ENCODE measurements at places on chromosomes 7 and 10. TPM values are rescaled to one million over a fixed set of nuclear protein-coding genes. Genes with fewer than 3 reads are reported as not detected.

The CALN1 gene
- polyA plus RNA-seq: not detected

The CHST3 gene
- not detected for polyA plus RNA-seq

- H3K27ac ChIP-seq: peak overlapping the region; percentile 99
- no peaks in the 10 kb centered on the region for H3K27me3 ChIP-seq
- peak overlapping the region; percentile 94 for H3K4me3 ChIP-seq
- H3K4me1 ChIP-seq: peaks cover 14% of the 10 kb centered on the region
- DNase-seq: no peak
- no peaks in the 10 kb centered on the region for H3K36me3 ChIP-seq
These were observed 760 bp downstream of the THNSL1 start for GRCh38 chr10:25017154-25017590.

GRCh38 chr10:58399410-58399809 lies 14.2 kb downstream of the TFAM start:
- H3K36me3 ChIP-seq: peaks cover 21% of the 10 kb centered on the region
- H3K4me1 ChIP-seq: no peaks in the 10 kb centered on the region
- H3K27ac ChIP-seq: no peak overlapping the region

DNA sequence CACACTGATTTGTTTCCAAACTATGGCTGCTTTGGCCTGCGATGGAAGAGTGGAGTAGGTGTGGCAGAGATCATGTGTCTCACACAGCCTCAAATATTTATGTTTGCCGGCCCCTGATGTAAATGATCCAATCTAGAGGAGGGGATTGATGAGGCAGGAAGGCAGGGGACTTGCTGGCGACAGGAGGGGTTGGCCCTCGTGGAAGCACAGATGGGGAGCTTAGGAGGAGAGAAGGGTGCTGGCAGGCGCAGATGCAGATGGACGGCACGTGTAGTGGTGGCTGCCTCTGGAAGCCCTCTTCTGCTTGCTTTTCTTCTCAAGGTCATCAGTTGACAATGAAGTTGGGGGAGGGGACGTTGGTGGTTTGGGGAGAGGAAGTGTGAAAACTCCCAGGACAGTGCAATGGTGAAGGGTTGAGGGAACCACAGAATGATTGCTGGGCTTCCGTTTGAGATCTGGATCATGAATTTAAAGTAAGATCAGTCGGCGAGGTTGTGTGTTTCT lies 15.4 kb downstream of the COL13A1 start:
- H3K27ac ChIP-seq: no peak overlapping the region
- H3K27me3 ChIP-seq: peaks cover 6% of the 10 kb centered on the region
- DNase-seq: no peak
- H3K36me3 ChIP-seq: no peaks in the 10 kb centered on the region

GRCh38 chr10:130049987-130050386 lies 60.6 kb downstream of the C10orf143 start:
- H3K4me3 ChIP-seq: no peak overlapping the region
- DNase-seq: no peak
- peaks cover 4% of the 10 kb centered on the region for H3K27me3 ChIP-seq
- no peak overlapping the region for H3K27ac ChIP-seq

- no peak overlapping the region for H3K27ac ChIP-seq
- peak overlapping the region; percentile 82 for H3K4me3 ChIP-seq
- no peak for DNase-seq
- peaks cover 3% of the 10 kb centered on the region for H3K36me3 ChIP-seq
These were observed 1.6 kb downstream of the PDGFA start for GRCh38 chr7:517774-518629.

GRCh38 chr7:12716134-12716681 lies 28.8 kb downstream of the ARL4A start:
- no peak overlapping the region for H3K27ac ChIP-seq
- peak overlapping the region; percentile 24 for H3K4me3 ChIP-seq
- H3K4me1 ChIP-seq: peaks cover 45% of the 10 kb centered on the region
- H3K36me3 ChIP-seq: no peaks in the 10 kb centered on the region

GRCh38 chr10:62393237-62393636 lies 19.1 kb downstream of the ZNF365 start:
- peaks cover 12% of the 10 kb centered on the region for H3K27me3 ChIP-seq
- DNase-seq: no peak
- no peaks in the 10 kb centered on the region for H3K4me1 ChIP-seq
- no peaks in the 10 kb centered on the region for H3K36me3 ChIP-seq
- H3K27ac ChIP-seq: no peak overlapping the region

DNA sequence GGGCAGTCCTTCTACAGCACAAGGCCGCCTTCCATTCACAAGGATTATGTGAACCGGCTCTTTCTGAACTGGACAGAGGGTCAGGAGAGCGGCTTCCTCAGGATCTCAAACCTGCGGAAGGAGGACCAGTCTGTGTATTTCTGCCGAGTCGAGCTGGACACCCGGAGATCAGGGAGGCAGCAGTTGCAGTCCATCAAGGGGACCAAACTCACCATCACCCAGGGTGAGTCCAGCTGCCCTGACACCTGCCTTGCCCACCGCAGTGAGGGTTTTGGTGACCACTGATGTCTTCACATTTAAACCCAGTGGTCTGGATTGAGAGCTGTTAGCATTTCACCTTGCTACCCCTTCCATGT lies 918 bp downstream of the PILRB start:
- no peaks in the 10 kb centered on the region for H3K27me3 ChIP-seq
- H3K4me3 ChIP-seq: no peak overlapping the region
- DNase-seq: no peak
- H3K36me3 ChIP-seq: peaks cover 21% of the 10 kb centered on the region
- H3K27ac ChIP-seq: no peak overlapping the region
- H3K4me1 ChIP-seq: peaks cover 11% of the 10 kb centered on the region

All from naive thymus-derived CD8-positive, alpha-beta T cell (primary cell).